Umbilical cord (tissue), 2 donors: ENCODE measurements at places on chromosomes 1 and 21. TPM values are rescaled to one million over a fixed set of nuclear protein-coding genes. Genes with fewer than 3 reads are reported as not detected.

GRCh38 chr1:118925651-118926050 is 62.5 kb downstream of the TBX15 start:
- no peak for DNase-seq

DNA sequence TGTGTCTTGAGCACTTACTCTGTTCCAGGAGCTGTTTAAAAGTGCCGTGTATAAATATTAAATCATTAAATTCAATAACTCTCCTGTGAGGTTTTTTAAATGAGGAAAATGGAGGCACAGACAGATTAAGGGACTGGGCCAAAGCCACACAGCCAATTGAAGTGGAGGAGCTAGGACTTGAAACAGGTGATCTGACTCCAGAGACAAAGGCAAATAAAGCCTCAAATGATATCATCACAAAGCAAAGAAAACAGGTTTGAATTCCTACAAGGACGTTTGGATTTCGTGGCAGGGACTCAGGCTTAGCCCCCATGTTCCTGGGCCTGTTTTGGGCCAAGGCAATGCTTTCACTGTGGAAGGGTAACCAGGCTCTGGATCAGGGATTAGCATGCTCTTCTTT is 45.2 kb upstream of the DMBX1 start:
- DNase-seq: no peak

DNA sequence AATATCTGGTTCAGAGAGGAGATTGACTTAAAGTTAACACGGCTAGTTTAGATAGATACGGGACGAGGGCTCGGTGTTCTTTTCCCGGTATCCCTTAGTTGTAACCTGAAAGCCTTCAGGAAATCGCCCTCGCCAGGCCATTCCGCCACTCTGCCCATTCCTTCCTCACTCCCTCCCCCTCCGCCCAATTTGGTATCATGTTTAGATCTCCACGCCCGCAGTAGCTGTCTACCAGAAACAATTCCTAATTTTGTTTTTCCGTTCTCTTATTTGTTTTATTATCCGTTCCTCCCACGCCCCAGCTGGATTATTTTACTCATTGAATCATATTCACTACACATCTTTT is 685 bp upstream of the VAMP4 start:
- DNase-seq: peak; percentile 68

- no peak for DNase-seq
Measured at GRCh38 chr1:228740543-228741317, 5.5 kb downstream of the RHOU start.

GRCh38 chr1:119600561-119600960 is 47.5 kb downstream of the ZNF697 start:
- peak; percentile 34 for DNase-seq

DNA sequence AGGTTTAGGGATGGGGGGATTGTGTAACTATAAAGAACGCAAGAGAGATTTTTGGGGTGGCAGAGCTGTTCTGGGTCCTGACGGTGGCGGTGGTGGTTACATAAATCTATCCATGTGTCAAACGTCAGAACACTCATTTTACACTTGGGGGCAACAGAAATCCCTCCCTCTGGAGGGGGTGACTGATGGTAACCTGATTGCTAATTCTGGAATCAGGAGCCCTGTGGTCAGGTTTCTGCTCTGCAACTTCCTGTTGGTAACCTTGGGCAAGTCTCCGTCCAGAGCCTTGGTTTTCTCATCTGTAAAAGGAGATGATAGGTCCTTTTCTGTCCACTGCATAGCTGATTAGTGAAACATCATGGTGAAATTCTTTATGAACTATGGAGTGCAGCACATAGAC is 40.9 kb downstream of the ALPL start:
- no peak for DNase-seq

DNA sequence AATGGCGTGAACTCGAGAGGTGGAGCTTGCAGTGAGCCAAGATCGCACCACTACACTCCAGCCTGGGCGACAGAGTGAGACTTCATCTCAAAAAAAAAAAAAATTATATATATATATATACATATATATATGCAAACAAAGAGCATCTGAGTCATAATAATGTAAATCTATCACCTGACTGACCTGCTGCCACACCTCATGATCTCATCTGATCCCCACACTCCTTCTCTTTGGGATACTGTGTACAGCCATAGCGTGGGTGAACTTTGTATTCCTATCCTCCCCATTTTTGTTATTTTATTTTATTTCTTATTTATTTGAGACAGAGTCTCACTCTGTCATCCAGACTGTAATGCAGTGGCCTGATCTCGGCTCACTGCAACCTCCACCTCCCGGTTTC is 2.6 kb upstream of the HDAC1 start:
- no peak for DNase-seq

DNA sequence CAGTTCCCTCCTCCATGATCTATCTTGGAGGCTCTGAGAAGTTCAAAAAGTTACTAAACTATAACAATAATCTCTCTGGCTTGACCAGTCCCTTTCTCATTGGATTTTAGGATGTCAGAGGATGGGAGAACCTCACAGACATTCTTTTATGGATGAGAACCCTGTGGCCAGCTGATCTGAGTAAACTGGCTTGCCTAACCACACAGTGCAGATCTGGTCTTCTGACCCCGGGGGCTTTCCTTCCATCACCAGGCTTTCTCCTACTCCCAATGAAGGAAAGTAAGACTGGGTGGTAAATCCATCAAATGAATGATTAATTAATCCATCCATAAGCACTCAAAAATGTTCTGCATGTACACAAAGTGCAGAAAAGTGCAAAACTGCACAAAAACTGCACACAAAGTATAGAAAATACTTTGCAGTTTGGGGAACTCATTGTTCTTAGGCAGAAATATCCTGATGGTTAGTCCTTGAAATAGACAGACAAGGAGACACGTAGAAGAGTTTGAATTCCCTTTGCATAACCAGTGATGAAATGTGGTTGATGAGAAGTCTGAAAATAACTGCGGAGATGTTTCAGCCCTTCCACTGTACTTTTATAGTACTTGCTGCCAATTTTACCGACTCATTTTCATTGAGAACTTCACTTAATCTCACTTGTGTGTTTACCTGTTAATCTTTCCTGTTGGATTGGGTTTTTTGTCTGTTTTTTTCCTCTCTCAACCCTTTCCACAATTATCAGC is 2.5 kb upstream of the F3 start:
- DNase-seq: peak; percentile 70

DNA sequence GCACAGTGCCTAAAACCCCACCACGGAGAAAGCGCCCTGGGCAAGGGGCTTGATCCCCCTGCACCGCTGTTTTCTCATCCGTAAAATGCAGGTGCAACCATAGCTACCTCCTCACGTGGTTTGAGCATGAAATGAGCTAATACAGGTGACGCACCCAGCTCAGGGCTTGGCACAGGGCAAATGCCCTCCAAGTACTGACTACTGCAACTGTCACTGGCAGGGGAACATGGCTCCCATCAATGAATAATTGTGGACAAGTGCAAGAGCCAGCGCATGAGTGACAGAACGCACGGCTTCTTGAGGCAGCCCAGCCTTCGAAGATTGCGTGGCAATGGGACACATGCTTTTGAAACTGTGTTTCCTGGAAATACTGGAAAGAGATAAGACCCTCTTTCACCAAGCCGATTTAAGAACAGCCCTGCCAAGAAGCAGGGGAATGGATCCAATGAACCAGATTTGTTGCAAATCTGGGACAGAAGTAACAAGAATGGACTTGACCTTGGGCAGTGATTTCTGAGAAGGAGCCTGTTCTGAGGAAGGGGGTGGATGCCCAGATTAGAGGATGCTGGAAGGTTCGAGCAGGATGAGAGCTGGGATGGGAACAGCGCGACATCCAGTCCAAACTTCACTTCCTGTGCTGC is 92.8 kb upstream of the IFFO2 start:
- DNase-seq: no peak

DNA sequence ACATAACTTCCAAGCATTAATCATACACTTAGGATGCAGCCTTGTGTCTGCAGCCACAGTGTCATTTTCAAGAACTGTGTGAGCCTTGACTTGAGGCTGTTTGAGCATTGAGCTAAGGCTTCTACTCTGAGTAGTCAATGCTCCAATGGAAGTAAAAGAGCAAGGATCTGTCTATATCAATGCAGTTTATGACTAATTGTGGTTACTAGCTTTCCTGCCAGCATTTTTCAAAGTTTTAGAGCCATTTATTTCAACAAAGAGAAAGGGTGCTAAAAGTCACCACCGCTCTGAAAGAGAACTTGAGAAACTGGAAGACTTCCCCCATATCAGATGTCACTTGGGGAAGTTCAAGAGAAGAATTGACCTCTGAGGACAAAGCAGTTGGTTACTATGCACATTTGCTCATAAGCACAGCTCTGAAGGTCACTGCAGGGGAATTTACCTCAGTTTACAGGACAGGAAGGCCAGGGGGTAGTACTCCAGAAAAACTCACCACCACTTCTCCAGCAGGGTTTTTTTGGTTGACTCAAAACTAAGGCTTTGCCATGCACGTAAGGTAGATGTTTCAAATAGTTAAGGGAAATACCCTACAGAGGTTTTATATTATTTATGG is 24.5 kb upstream of the RGS1 start:
- no peak for DNase-seq

DNA sequence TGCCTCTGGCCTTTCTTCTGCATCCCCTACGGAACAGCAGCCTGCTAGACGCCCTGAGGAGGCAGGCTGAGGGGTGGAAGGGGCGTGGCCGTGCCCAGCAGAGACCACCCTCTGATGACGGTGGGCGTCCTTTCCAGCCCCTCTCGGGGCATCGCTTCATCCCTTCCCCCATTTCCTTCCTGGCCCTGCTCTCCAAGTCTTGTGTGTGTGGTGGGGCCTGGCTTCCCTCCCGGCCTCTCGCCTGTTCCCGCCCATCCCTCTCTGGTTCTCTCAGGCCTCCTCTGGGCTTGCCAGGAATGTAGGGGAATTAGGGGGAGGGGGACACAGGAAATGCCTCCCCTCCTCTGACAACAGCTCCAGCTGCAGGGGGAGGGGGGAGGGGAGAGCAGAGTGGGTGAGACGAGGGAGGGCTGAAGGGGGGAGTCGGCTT is 51.1 kb downstream of the SKI start:
- peak; percentile 98 for DNase-seq

- peak; percentile 14 for DNase-seq
Measured at GRCh38 chr1:211133393-211133835, 534 bp downstream of the KCNH1 start.

DNA sequence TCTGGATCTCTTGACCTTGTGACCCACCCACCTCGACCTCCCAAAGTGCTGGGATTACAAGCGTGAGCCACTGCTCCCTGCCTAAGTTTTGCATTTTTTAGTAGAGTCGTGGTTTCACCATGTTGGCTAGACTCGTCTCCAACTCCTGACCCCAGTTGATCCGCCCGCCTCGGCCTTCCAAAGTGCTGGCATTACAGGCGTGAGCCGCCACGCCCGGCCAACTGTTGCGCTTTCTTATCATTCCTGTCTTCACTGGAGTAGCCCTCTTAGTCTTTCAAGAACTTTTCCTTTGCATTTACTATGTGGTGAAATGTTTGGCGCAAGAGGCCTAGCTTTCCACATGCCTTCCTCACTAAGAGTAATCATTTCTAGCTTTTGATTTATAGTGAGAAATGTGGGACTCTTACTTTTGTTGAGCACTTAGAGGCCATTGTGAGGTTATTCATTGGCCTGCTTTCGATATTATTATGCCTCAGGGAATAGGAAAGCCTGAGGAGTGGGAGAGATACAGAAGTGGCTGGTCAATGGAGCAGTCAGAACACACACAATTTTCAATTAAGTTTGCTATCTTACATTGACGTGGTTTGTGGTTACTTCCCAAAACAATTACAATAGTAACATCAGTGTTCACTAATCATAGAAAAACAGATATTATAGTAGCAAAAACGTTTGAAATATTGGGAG is 111.0 kb downstream of the ZMYM4 start:
- DNase-seq: no peak

DNA sequence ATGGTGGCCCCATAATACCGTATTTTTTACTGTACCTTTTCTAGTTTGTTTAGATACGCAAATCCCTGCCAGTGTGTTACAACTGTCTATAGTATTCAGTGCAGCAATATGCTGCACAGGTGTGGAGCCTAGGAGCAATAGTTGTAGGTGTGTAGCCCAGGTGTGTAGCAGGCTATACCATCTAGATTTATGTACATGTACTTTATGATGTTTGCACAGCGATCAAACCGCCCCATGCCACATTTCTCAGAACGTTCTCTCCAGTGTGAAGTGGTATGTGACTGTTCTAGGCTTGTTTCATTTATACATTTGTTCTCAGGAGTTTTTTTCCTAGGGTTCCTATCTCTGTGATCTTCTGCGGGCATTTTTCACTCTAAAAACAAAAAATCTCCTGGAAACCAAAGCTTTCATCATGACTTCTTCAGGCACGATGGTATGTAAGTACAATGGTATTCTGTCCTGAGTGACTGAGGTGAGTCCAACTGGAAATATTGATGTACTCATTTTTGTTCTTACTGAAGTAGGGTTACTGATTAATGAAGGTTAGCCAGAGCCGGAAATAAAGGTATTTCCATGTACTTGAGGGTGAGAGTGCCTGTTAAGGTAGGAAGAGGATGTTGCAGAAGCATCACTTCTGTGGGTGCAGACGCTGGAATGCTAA is 153.0 kb downstream of the GABPA start:
- DNase-seq: no peak

DNA sequence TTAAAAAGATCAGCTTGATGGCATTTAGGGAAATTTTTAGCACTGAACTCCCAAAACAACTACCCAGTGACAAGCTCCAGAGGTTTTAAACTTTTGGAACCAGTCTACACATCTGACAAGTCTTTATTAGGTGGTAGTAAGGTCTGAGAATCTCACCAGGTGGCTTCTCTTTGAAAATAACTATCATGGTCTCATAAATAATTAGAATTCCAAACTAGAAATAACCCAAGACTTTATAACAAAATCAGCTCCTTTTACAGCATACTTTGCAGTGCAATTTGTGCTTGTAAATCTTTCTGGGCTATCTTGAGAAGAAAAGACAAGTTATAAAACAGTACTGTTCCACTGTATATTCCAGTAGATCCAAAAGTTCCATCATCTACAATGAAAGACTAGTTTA is 108.7 kb downstream of the LTN1 start:
- DNase-seq: peak; percentile 19

GRCh38 chr1:186985889-186986491 is 157.2 kb downstream of the PLA2G4A start:
- DNase-seq: peak; percentile 77

- DNase-seq: no peak
Measured at GRCh38 chr21:45931397-45931969, 50.1 kb upstream of the COL6A1 start.

Gene SLC1A7
- 2.4 TPM for total RNA-seq

Gene NBPF3
- 22.1 TPM for total RNA-seq

Gene HCRTR1
- 6.7 TPM for total RNA-seq

Gene PTPN7
- 1.2 TPM for total RNA-seq

Gene CFHR4
- not detected for total RNA-seq

Gene FMO4
- 5.8 TPM for total RNA-seq

Gene CCDC185
- not detected for total RNA-seq

Gene FCGR1A
- 23.8 TPM for total RNA-seq

Gene NTMT2
- not detected for total RNA-seq

Gene KCNK1
- total RNA-seq: 14.2 TPM
